ENCODE measurements at places on chromosomes 16 and 17. TPM values are rescaled to one million over a fixed set of nuclear protein-coding genes. Genes with fewer than 3 reads are reported as not detected.

DNA sequence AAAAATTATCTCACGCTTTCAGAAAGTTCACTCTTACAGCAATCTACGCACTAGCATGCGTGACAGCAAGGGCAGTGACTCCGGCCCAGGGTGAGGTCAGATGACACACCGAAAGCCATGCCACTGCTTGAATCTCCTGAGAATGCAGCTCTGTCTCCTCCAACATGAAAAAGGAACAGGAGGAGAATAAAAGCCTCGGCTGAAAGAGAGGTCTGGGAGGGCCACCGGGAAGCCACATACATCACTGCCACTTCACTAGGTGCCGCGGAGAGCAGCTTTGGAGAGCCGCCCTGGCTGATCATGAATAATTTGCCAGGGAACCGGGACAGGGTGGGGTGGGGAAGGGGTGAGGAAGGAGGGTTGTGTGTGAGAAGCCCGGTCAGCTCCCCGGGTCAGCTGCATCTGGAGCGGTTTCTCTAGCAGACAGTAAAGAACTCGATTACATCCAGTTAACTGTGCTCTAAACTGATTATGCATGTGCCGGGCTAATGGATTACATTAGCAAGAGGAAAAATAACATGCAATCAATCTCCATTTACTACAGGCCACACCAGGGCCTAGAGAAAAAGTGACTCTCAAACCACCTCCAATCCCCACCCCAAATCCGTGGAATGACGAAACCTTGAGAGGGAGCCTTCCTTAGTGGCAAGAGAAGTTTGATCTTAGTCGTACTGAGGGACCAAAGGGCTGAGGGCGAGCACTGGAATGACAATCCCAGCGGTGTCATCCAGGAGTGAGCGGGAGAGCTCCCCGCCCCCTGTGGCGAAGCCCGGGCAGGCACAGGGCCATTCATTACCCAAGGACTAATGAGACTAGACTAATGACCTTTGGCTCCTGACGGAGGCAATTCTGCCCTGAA is 100.3 kb downstream of the ZFHX3 start:
- no peak for DNase-seq
- H3K27me3 ChIP-seq: no peaks in the 10 kb centered on the region
- no peak overlapping the region for H3K4me3 ChIP-seq
- H3K27ac ChIP-seq: no peak overlapping the region

- H3K36me3 ChIP-seq: peaks cover 15% of the 10 kb centered on the region
- peaks cover 4% of the 10 kb centered on the region for H3K4me1 ChIP-seq
- no peaks in the 10 kb centered on the region for H3K27me3 ChIP-seq
- H3K27ac ChIP-seq: no peak overlapping the region
These were observed 65.7 kb downstream of the PARN start for GRCh38 chr16:14564323-14564722.

GRCh38 chr16:87491522-87492290 is 1.1 kb downstream of the ZCCHC14 start:
- no peak for DNase-seq
- peak overlapping the region; percentile 54 for H3K4me3 ChIP-seq
- H3K36me3 ChIP-seq: no peaks in the 10 kb centered on the region
- H3K27ac ChIP-seq: no peak overlapping the region
- no peaks in the 10 kb centered on the region for H3K27me3 ChIP-seq
- H3K4me1 ChIP-seq: peaks cover 57% of the 10 kb centered on the region

DNA sequence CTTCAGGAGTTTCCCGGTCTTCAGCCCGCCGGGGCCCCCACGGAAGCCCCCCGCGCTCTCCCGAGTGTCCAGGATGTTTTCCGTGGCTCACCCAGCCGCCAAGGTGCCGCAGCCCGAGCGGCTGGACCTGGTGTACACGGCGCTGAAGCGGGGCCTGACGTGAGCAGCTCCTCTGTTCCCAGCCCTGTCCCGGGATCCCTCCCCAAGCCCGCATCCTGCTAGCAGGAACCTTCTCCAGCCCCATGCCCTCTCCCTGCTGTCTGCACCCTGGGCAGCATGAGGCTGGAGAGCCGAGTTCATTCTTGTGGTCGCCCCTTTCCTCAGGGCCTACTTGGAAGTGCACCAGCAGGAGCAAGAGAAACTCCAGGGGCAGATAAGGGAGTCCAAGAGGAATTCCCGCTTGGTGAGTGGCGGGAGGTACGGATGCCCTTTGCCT is 10.1 kb downstream of the RIPOR1 start:
- peaks cover 24% of the 10 kb centered on the region for H3K36me3 ChIP-seq
- DNase-seq: no peak
- H3K4me3 ChIP-seq: peak overlapping the region; percentile 84
- H3K27ac ChIP-seq: peak overlapping the region; percentile 73
- peaks cover 46% of the 10 kb centered on the region for H3K4me1 ChIP-seq
- no peaks in the 10 kb centered on the region for H3K27me3 ChIP-seq

DNA sequence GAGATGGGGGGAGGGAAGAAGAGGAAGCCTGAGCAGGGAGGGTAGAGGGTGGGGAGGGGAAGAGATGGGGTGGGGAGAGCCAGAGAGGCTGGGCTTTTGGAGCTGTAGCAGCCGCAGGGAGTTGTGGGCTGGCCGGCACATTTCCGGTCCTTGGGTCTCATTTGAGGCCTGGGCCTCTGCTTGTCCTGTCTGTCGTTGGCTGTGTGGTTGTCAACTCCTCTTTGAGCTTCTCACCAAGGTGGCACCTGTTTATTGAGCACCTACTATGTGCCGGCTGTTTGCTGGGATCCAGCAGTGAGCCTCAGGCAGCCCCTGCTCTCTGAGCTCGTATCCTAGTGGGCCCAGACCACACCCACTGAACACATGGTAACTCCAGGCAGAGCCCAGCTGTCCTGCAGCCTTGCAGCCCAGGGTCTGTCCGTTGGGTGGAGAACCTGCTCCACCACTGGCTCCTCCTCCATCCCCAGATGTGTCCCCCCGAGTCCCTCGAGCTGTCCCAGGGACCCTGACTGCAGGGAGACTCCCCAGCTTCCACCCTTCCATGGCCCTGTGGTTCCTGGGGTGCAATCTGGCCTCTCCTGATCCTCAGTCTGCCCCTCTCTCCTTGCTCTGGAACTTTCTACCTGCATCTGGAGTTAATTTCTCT is 164.9 kb downstream of the IRF8 start:
- no peak for DNase-seq
- no peaks in the 10 kb centered on the region for H3K36me3 ChIP-seq
- peaks cover 6% of the 10 kb centered on the region for H3K27me3 ChIP-seq

DNA sequence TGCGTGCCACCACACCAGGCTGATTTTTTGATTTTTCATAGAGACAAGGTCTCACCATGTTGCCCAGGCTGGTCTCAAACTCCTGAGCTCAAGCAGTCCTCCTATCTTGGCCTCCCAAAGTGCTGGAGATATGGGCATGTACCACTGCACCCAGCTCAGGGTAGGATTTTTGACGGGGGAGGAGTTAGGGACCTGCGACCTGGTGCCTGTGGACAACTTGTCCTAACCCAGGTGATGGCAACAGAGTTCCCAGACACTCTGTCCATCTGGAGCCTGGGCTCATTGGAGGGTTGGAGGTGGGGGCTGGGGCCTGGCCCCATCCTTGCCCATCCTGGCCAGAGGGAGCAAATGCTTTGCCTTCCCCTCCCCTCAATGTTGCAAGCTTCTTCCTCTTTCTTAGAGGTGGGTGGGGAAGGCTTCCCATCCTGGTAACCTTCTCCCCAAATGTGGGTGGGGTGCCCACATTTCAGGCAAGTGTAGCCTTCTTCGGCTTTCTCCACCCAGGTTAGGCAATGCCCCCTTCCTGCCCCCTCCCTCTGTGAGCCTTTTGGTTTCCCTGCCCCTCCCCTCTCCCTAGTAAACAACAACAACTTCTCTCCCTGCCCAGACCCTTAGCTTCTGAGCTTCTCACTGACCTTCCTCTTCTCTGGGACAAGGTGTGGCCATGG is 24.9 kb downstream of the RARA start:
- H3K27me3 ChIP-seq: no peaks in the 10 kb centered on the region
- H3K27ac ChIP-seq: no peak overlapping the region
- H3K4me1 ChIP-seq: peaks cover 89% of the 10 kb centered on the region
- peaks cover 33% of the 10 kb centered on the region for H3K36me3 ChIP-seq

VMO1 gene
- total RNA-seq: not detected

TVP23C gene
- total RNA-seq: 14.8 TPM

Data from CD4-positive, alpha-beta T cell (primary cell).